Stimulated activated CD8-positive, alpha-beta memory T cell treated with anti-CD3 and anti-CD28 coated beads, Interleukin-7, amount 100 ng/mL, for 1 hour (primary cell): ENCODE measurements at places on chromosomes 5 and 9.

GRCh38 chr5:1152771-1153282 is 41.0 kb upstream of the SLC12A7 start:
- DNase-seq: no peak

- peak; percentile 93 for DNase-seq
These were observed at the start of the genes ANAPC2 and SSNA1 for GRCh38 chr9:137188490-137189296. Gene ANAPC2, minus strand, starts transcription at chr9:137188560. Its CDS starts 28 bp downstream, at chr9:137188532. Gene SSNA1, plus strand, starts transcription at chr9:137188676. Its CDS starts 51 bp downstream, at chr9:137188727.

GRCh38 chr9:113179839-113180238 is 29.0 kb downstream of the SLC31A2 start:
- DNase-seq: no peak

GRCh38 chr5:78781611-78782286 is 133.2 kb upstream of the LHFPL2 start:
- no peak for DNase-seq

GRCh38 chr5:168274406-168274805 is 17.0 kb upstream of the WWC1 start:
- no peak for DNase-seq

- DNase-seq: no peak
These were observed 20.5 kb upstream of the NDST1 start for GRCh38 chr5:150487199-150488061.

- no peak for DNase-seq
These were observed 38.9 kb upstream of the TNFSF15 start for GRCh38 chr9:114844766-114845165.

DNA sequence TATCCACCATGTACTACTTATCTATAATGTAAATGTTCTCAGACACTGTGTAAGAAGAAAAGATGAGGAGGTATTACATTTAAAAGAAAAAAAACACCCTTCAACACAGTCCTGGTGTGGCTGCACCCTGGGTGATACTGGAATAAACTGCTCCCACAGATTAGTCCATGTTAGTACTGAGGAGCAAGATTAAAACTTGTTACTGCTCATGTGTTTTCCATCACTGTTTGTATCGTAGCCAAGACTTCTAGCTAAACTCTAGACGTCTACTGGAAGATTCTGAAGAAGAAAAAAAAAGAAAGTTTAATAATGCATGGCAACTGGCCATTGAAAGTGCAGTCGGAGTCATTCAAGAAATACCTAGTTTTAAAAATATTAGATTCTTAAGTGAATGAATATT is at the start of gene ASPN:
ASPN (minus strand) TSS at position 178 of the 400 bp plus-strand sequence.
- no peak for DNase-seq

- no peak for DNase-seq
These were observed 180.7 kb upstream of the EGFLAM start for GRCh38 chr5:38077652-38078051.

- DNase-seq: no peak
These were observed 1.9 kb downstream of the NOP16 start for GRCh38 chr5:176386491-176386890.

- DNase-seq: no peak
These were observed 11.7 kb upstream of the QRFP start for GRCh38 chr9:130908146-130908877.

DNA sequence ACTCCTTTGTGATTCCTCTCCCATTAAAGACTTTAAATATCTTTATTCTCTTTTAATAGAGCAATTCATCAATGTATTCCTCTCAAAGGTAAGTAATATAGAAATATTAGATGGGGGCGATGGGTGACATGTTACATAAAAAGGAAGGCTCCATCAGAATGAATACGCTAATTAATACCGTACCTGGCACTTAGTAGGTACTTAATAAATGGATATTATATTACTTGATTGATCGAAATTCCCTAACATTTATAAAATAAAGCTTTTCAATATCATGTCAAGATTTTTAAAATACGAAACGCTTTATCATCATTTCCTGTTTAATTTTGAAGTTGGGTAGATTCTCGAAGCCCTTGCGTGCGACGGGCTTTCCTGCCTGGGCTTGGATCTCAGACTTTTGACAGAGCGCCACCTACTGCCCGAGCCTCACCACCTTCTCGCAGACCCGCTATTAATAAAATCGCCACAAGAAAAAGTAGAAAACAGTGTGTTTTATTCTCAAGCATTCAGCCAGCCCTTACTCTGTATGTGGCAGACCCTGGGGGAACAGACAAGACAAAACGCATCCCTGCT is 99.4 kb downstream of the C5orf15 start:
- DNase-seq: peak; percentile 27

DNA sequence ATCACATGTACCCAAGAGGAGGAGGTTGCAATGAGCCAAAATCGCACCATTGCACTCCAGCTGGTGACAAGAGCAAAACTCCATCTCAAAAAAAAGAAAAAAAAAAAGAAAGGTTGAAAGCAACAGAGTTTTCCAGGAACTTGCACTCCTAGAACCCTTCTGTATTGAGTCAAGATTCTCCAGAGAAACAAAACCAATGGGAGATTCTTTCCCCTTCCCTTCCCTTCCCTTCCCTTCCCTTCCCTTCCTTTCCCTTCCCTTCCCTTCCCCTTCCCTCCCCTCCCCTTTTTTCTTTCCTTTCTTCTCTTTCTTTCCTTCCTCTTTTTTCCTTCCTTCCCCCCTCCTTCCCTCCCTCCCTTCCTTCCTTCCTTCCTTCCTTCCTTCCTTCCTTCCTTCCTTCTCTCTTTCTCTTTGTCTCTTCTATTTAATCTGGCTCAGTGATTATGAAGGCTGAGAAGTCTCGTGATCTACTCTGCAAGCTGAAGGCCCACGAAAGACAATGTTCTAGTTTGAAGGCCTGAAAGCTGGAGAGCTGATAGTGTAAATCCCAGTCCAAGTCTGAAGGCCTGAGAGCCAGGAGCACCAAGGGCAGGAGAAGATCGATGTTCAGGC is 59.6 kb upstream of the CNTLN start:
- DNase-seq: no peak

- DNase-seq: no peak
These were observed 179.9 kb upstream of the KLF4 start for GRCh38 chr9:107669422-107669821.

DNA sequence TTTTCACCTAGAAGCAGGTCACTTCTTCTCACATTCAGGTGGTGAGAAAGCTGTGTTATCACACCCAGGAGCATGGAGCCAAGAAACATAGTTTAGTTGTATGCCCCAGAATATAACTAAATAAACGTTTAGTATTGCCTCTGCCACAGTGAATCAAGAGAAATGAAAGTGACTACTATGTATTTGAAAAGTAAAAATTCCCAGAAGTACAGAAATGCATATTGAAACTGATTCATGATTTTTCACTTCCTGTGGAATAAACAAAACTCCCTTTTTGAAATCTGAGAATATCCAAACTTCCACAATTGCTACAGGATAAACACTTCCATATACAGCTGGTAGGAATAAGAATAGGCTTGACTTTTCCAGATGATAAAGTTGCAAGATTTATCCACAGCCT is 15.3 kb upstream of the NINJ1 start:
- DNase-seq: no peak

- DNase-seq: no peak
These were observed 354.8 kb downstream of the DMRT2 start for GRCh38 chr9:1404940-1405339.

DNA sequence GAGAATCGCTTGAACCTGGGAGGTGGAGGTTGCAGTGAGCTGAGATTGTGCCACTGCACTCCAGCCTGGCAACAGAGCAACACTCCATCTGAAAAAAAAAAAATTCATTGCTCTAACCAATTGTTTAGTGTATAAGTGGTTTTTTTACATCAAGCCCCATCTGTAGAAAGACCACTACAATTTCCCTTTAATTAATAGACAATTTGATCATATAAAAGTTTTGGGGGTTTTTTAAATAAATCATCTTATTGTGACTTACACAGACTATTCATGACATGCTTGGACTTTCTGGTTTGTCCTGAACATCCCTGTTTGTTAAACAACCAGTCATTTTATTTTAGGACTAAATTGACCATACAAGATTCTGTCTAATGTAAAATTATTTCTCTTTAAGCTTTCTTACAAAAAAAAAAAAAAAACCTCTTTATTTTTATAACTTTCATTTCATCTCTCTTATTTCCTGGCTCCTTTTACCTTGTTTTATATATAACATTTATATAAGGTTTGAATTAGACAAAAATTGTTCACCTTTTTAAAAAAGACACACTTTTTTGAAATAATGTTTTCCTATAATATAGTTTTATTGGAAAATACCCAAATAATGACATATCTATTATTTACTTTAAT is 9.8 kb upstream of the FANCC start:
- DNase-seq: no peak

GRCh38 chr5:176738637-176739250 is 71.6 kb upstream of the UNC5A start:
- no peak for DNase-seq

GRCh38 chr5:178285399-178286225 is 53.0 kb upstream of the PHYKPL start:
- DNase-seq: no peak

DNA sequence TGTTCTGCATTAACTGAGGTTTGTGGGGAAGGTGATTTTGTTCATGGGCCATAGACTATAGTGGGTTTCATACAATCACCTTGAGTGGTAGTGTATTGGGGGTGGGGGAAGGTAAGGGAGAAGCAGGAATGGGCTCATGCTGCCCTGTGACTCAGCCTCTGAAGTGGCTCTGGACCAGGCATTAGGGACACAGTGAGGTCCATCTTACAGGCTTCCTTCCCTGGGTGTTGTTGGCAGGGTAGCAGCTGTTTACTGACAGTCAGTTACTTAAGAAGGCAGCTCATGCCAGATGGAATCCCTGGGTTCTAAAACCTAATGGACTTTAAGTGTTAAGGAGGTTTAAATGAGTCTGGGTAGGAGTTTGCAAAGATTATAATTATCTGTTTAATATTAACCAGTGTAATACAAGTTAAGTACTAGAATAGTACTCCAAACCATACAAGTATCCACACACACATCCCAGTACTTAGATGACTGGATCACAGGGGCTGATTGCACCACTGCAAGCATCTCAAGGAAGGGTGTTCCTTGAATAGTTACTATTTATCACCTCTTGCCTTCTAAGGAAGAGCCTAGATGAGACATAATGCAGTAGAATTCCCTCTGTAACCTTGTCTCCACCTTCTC is 59.3 kb downstream of the CAST start:
- no peak for DNase-seq

- no peak for DNase-seq
These were observed 314.9 kb downstream of the NNT start for GRCh38 chr5:43917925-43918324.

DNA sequence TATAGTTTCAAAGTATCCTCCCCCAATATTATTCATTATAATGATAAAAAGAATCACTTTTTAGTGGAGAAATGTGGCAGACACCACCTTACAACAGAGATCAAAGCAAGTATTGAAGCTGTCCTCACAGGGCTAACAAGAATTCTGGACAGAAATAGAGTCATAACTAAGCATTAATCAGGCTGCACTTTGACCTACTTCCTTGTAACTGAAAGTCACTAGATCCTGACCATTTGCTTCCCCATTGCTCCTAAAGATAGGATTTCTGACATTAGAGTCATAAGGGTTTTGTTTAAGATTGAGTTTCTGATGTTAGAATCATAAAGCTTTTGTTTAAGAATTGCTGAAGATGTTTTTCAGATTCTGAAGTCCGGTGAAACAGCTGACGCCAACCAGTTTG is 159.7 kb downstream of the ATP10B start:
- no peak for DNase-seq

GRCh38 chr5:111667128-111667736 is 89.8 kb downstream of the NREP start:
- DNase-seq: no peak

DNA sequence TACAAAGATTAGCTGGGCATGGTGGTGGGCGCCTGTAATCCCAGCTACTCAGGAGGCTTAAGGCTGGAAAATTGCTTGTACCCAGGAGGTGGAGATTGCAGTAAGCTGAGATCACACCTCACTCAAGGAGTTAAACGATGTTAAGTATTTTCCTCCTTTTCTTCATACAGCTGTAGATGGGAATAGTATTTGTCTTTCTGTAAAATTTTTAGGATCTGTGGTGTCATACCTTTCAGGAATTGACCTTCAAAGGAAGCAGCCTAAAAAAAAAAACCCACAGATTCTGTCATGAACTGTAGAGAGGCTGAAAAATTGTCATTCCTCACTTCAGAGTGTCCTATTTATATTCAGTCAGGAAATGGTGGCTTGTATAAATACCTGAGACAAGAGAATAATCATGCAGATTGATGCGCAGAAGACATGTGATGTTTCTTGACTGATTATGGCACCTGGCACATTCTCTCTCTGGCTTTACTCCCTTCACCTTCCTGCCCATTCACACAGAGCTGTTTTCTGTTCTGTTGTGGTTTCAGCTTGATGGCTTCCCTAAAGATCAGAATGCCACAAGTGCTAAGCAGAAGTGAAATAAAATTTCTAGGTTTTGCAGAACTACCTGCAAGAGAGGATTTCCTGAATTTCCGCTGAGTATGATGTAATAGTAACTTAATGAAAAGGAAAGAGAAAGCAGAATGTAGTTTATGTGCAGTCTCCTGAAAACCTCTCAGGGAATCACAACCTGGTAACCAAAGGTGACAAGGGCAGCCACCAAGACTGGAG is 3.8 kb downstream of the IFNA1 start:
- no peak for DNase-seq

GRCh38 chr9:133845440-133845839 is 107.3 kb upstream of the SARDH start:
- no peak for DNase-seq

- DNase-seq: no peak
These were observed 162.4 kb upstream of the PIK3R1 start for GRCh38 chr5:68053202-68053601.

GRCh38 chr5:163574472-163575440 is 69.3 kb downstream of the MAT2B start:
- no peak for DNase-seq

DNA sequence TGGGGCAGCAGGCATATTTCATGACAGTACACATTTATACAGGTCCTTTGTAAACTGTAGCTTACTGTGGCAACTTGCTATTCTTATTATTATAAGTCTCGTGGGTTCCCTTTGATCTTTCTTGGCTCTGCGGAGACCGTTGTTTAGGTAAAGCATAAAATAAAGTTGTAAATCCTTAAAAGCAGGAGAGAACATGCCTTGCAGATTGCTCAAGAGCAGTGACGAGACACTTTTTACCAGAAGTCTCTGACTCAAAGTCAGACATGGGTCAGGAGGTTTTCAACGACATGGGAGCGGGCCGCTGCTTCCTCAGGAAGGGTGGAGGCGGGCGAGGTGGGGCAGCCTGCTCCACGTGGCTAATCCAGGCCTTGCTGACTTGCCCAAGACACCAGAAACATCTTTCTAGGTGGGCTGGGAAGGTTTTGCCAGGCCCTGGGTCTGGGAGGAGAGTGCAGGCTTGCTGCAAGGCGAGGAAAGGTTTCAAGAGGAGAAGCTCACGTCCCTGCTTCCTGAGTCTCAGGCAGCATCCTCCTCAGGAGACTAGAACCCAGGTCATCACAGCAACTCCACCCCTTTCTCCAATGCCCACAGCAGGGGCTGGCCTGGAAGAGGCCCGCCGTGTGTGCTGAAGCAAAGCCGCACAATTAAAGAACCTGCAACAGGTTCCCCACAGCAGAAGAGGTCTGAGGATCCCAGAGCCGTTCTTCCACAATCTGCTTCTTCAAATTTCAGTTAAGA is 6.5 kb downstream of the TBC1D2 start:
- no peak for DNase-seq

GRCh38 chr5:2724031-2724581 is 27.4 kb downstream of the IRX2 start:
- no peak for DNase-seq
